ENCODE measurements at places on chromosomes 16 and 17. TPM values are rescaled to one million over a fixed set of nuclear protein-coding genes. Genes with fewer than 3 reads are reported as not detected.

Gene CCL17
- not detected for total RNA-seq

Gene ENPP7
- total RNA-seq: not detected

DNA sequence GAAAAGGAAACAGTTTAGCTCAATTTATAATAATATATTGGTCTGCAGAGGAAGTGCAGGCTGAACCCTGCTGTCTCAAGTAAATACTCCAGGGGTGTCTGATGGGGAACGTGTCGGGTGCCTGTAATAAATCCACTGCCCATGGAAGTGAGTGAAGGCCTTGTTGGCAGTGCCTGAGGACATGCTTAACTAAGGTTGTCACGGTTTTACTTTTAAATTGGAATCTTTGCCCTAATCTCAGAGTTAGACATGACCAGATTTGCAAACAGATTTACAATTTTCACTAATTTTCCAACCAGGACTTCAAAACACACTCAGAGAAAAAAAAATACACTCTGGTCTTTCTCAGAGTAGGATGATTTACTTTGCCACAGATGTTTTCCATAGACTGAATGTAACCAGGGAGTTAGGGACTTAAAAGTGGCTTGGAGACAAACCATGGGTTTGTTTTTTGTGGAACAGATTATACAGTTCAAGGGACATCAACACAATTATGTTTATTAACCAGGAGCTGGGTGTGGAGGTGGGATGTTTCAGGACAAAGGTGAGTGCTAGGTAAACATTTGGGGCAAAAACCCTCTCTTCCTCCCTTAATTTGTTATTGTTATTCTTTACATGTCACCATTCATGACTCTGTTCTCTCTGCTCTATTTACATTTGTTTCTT lies 144.5 kb downstream of the FTO start:
- no peak overlapping the region for H3K27ac ChIP-seq
- H3K4me3 ChIP-seq: no peak overlapping the region
- H3K4me1 ChIP-seq: no peaks in the 10 kb centered on the region

Gene LDHD
- total RNA-seq: 41.3 TPM

- no peak for DNase-seq
- H3K4me3 ChIP-seq: no peak overlapping the region
- H3K36me3 ChIP-seq: no peaks in the 10 kb centered on the region
Measured at GRCh38 chr16:81319221-81319912, 4.6 kb downstream of the GAN start.

- no peak for DNase-seq
- no peak overlapping the region for H3K27ac ChIP-seq
- peaks cover 29% of the 10 kb centered on the region for H3K4me1 ChIP-seq
- H3K27me3 ChIP-seq: no peaks in the 10 kb centered on the region
Measured at GRCh38 chr17:59418732-59419166, 87.3 kb downstream of the YPEL2 start.

- H3K4me3 ChIP-seq: no peak overlapping the region
- H3K4me1 ChIP-seq: no peaks in the 10 kb centered on the region
- peak; percentile 30 for DNase-seq
- no peaks in the 10 kb centered on the region for H3K27me3 ChIP-seq
- no peak overlapping the region for H3K27ac ChIP-seq
- no peaks in the 10 kb centered on the region for H3K36me3 ChIP-seq
Measured at GRCh38 chr17:59311051-59311468, 20.4 kb upstream of the YPEL2 start.

Gene SULT1A4
- not detected for total RNA-seq

- no peak for DNase-seq
- H3K4me1 ChIP-seq: peaks cover 28% of the 10 kb centered on the region
- no peak overlapping the region for H3K27ac ChIP-seq
- no peaks in the 10 kb centered on the region for H3K27me3 ChIP-seq
- no peaks in the 10 kb centered on the region for H3K36me3 ChIP-seq
- no peak overlapping the region for H3K4me3 ChIP-seq
Measured at GRCh38 chr17:50881182-50881581, 15.0 kb upstream of the TOB1 start.

- H3K27ac ChIP-seq: peak overlapping the region; percentile 29
- H3K4me3 ChIP-seq: no peak overlapping the region
- H3K27me3 ChIP-seq: no peaks in the 10 kb centered on the region
- DNase-seq: peak; percentile 66
Measured at GRCh38 chr17:55699181-55699860, 23.3 kb downstream of the TMEM100 start.

- no peaks in the 10 kb centered on the region for H3K27me3 ChIP-seq
- no peak overlapping the region for H3K4me3 ChIP-seq
- DNase-seq: peak; percentile 51
- no peaks in the 10 kb centered on the region for H3K36me3 ChIP-seq
Measured at GRCh38 chr17:76691379-76692191, 19.2 kb downstream of the MXRA7 start.

GRCh38 chr16:31085873-31086628 lies 2.7 kb downstream of the PRSS53 start:
- peaks cover 8% of the 10 kb centered on the region for H3K36me3 ChIP-seq
- H3K4me1 ChIP-seq: no peaks in the 10 kb centered on the region
- DNase-seq: no peak
- H3K27ac ChIP-seq: no peak overlapping the region
- H3K4me3 ChIP-seq: no peak overlapping the region

GRCh38 chr17:30812218-30813177 lies 12.0 kb downstream of the CRLF3 start:
- no peaks in the 10 kb centered on the region for H3K27me3 ChIP-seq
- H3K27ac ChIP-seq: no peak overlapping the region
- no peaks in the 10 kb centered on the region for H3K36me3 ChIP-seq
- no peak for DNase-seq
- H3K4me1 ChIP-seq: no peaks in the 10 kb centered on the region
- no peak overlapping the region for H3K4me3 ChIP-seq

Gene MILR1
- total RNA-seq: 2.3 TPM

- H3K36me3 ChIP-seq: no peaks in the 10 kb centered on the region
- H3K27me3 ChIP-seq: no peaks in the 10 kb centered on the region
- no peaks in the 10 kb centered on the region for H3K4me1 ChIP-seq
- no peak overlapping the region for H3K27ac ChIP-seq
- no peak overlapping the region for H3K4me3 ChIP-seq
Measured at GRCh38 chr16:89623511-89624261, 10.2 kb downstream of the DPEP1 start.

Gene CCDC200
- not detected for total RNA-seq

Gene CHD9NB
- not detected for total RNA-seq

DNA sequence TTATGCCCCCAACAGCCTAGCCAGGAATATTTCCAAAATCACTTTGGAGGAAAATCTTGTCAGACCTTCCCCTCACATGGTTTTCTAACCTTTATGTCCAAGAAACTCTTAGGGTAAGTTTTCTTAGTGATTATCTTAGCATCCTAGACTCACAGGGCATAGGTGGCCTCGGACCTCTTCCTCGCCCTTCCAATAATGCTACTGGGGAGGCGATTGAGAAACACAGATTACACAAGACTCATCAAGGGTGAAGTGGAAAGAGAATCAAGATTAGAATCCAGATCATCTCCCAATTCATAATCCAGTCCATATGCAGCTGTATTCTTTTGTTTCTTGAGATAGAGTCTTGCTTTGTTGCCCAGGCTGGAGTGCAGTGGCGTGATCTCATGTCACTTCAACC lies 358.4 kb upstream of the CDH5 start:
- no peaks in the 10 kb centered on the region for H3K36me3 ChIP-seq
- no peaks in the 10 kb centered on the region for H3K27me3 ChIP-seq
- DNase-seq: no peak
- no peak overlapping the region for H3K27ac ChIP-seq
- no peaks in the 10 kb centered on the region for H3K4me1 ChIP-seq
- no peak overlapping the region for H3K4me3 ChIP-seq

GRCh38 chr16:5459863-5460262 lies 362.3 kb upstream of the EEF2KMT start:
- no peaks in the 10 kb centered on the region for H3K27me3 ChIP-seq
- no peaks in the 10 kb centered on the region for H3K4me1 ChIP-seq
- H3K36me3 ChIP-seq: no peaks in the 10 kb centered on the region
- no peak overlapping the region for H3K4me3 ChIP-seq

GRCh38 chr16:87491522-87492290 lies 1.1 kb downstream of the ZCCHC14 start:
- DNase-seq: peak; percentile 54
- peak overlapping the region; percentile 20 for H3K4me3 ChIP-seq
- peak overlapping the region; percentile 32 for H3K27ac ChIP-seq
- peaks cover 46% of the 10 kb centered on the region for H3K4me1 ChIP-seq
- no peaks in the 10 kb centered on the region for H3K27me3 ChIP-seq

Gene KRTAP1-1
- total RNA-seq: not detected

GRCh38 chr16:85844169-85844481 lies 44.6 kb downstream of the COX4I1 start:
- no peak overlapping the region for H3K27ac ChIP-seq
- no peaks in the 10 kb centered on the region for H3K4me1 ChIP-seq
- H3K4me3 ChIP-seq: no peak overlapping the region
- H3K36me3 ChIP-seq: no peaks in the 10 kb centered on the region
- no peaks in the 10 kb centered on the region for H3K27me3 ChIP-seq

GRCh38 chr17:4509401-4509800 lies 10.7 kb downstream of the SPNS2 start:
- DNase-seq: no peak

DNA sequence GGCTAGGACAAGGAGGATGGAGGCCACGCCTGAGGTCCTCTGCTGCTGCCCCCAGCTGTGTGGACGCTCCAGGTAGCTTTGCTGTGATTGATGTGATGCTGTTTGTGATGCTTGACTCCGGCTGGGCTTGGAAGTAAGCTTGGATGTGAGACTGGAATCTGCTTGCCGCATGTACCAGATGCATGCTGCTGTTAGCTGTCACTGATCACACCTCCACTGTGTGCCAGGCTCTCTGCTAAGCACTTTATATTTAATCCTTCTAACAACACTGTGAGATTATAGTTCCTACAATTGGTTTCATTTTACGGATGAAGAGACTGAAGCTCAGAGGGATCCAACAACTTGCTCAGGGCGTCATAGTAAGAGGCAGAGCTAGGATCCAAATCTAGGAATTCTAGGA lies 23.5 kb downstream of the SNX29 start:
- H3K4me3 ChIP-seq: no peak overlapping the region
- peaks cover under 1% of the 10 kb centered on the region for H3K4me1 ChIP-seq
- no peaks in the 10 kb centered on the region for H3K27me3 ChIP-seq
- no peak for DNase-seq

- H3K27ac ChIP-seq: no peak overlapping the region
- no peak for DNase-seq
Measured at GRCh38 chr17:15091825-15092224, 173.3 kb downstream of the PMP22 start.

DNA sequence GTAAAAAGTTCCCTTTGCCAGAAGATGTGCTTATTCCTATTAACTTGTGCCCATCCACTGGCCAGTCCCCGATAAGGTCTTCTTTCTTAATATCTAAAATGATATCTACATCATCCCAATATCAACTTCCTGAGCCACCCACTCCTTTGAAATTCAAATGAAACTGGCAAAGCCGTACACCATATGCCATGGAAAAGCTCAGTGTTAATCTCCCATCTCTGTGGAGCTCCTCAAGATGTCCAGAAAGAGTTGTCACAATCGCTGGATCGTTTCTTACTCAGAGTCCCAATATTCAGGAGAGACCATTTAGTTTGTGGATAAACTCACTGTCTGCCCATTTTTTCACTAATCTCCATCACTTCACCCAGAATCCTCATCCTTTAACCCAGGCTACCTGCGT lies 420.7 kb downstream of the NPIPA8 start:
- no peak for DNase-seq
- no peaks in the 10 kb centered on the region for H3K4me1 ChIP-seq
- no peak overlapping the region for H3K27ac ChIP-seq
- no peaks in the 10 kb centered on the region for H3K36me3 ChIP-seq

Gene ABI3
- 4.6 TPM for total RNA-seq

Gene XYLT1
- total RNA-seq: 11.0 TPM

DNA sequence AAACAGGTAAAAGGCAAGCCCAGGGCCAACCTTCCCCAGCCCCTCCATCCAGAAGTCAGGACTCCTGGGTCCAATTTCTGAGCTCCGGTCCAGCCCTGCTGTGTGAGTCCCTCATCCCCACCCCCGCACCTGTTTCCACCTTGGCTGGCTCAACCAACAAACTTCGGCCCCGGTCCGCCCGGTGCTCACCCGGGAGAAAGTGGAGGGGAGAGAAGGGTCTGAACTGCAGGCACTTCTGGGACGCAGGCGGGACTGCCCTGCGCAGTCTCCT lies 541 bp downstream of the RHBDF2 start:
- H3K36me3 ChIP-seq: no peaks in the 10 kb centered on the region
- H3K27me3 ChIP-seq: no peaks in the 10 kb centered on the region
- H3K4me3 ChIP-seq: peak overlapping the region; percentile 24
- peaks cover 47% of the 10 kb centered on the region for H3K4me1 ChIP-seq
- H3K27ac ChIP-seq: peak overlapping the region; percentile 88

- H3K4me1 ChIP-seq: peaks cover 11% of the 10 kb centered on the region
- H3K27me3 ChIP-seq: no peaks in the 10 kb centered on the region
- DNase-seq: peak; percentile 29
- H3K36me3 ChIP-seq: peaks cover 23% of the 10 kb centered on the region
Measured at GRCh38 chr16:71846431-71846830, 655 bp downstream of the ATXN1L start.
